ENCODE measurements at places on chromosomes 7 and 10. TPM values are rescaled to one million over a fixed set of nuclear protein-coding genes. Genes with fewer than 3 reads are reported as not detected.

GRCh38 chr7:151078233-151079040, 2.2 kb downstream of the FASTK start:
- no peak for DNase-seq

- DNase-seq = no peak
These were observed 66.5 kb downstream of the CTNNA3 start for GRCh38 chr10:67629461-67629971.

The ITGA8 gene
- 231 TPM for total RNA-seq

GRCh38 chr7:72087926-72088325, 324.2 kb downstream of the CALN1 start:
- DNase-seq = no peak

The INMT gene
- total RNA-seq = 51.8 TPM

DNA sequence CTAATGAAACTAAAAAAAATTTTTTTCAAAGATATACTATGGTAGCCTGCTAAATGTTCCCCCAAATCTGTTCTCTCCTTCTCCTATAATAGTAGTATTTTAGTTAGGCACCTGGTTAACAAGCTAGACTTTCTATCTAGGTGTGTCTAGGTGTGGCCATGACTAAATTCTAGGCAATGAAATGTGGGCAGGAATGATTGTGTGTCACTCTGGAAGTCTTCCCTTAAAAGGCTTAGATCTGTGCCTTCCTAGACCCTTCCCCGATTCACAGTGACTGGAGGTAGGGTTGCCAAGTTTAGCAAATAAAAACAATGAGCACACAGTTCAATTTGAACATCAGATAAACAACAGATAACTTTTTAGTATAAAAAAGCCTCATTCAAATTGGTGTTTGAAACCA, 8.3 kb upstream of the ARHGAP21 start:
- no peak for DNase-seq

- no peak for DNase-seq
These were observed 440.3 kb upstream of the TPK1 start for GRCh38 chr7:145276118-145276517.

DNA sequence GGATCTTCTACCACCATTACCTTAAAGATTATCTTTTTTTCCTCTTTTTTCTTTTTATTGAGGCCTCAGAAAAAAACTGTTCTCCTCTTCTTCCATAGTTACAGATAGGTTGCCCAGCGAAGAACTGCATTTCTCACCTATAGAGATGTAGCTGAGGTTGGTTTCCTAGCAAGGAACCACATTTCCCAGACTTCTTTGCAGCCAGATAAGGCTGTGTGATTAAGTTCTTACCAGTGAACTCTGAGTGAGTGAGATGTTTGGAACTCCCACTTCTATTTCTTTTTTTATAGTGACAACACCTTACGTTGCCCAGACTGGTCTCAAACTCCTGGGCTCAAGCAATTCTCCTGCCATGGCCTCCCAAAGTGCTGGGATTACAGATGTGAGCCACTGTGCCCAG, 5.9 kb upstream of the MCMBP start:
- DNase-seq = no peak

- no peak for DNase-seq
These were observed 9.6 kb upstream of the TRIM8 start for GRCh38 chr10:102634686-102635085.

- no peak for DNase-seq
These were observed 580.5 kb downstream of the AUTS2 start for GRCh38 chr7:70178787-70179186.

GRCh38 chr7:137903382-137904169, 56.8 kb upstream of the DGKI start:
- peak; percentile 81 for DNase-seq

- no peak for DNase-seq
These were observed 837.7 kb upstream of the AUTS2 start for GRCh38 chr7:68760556-68760955.

GRCh38 chr7:127824682-127825081, 172.7 kb downstream of the SND1 start:
- DNase-seq = no peak

GRCh38 chr7:71679480-71679879, 547.5 kb downstream of the GALNT17 start:
- no peak for DNase-seq

DNA sequence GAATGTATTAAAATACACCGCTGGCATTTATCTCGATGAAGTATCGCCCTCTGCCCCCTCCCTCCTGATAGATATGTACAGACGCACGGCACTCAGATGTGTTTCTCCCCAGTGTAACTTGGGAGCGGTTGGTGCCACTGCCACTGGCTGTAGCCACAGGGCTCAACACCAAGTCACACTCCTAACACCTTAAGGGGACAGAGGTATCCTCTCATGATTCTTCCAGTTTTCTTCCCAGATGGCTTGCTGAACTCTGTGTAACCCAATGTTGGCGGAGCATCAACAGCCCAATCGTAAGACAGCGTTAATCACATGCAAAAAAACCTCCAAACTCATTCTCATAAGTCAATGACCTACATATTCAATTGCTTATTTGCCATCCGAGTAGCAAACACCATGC, 35.5 kb downstream of the CTBP2 start:
- no peak for DNase-seq

The MIOS gene
- 14.6 TPM for total RNA-seq
